ENCODE measurements at places on chromosomes 4 and X.

DNA sequence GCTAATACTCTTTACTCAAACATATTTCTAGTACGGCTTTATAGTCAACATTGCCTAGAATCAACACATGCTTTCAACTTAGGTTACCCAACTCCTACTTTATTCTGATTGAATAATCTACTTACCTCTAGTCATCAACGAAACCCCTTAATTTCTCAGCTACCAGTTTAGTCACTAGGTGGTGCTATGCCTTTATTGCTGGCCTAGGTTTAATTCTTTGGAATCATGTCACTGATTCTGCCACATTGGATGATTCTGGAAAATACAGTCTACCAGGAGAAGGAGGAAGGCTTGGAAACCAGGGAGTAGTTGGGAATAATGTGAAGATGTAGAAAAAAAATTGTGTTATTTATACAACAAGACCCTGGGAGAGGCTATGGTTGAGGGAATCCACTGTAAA lies 167.7 kb downstream of the DCAF12L2 start:
- DNase-seq = no peak

- DNase-seq = no peak
Measured at GRCh38 chr4:150056569-150056968, 21.7 kb upstream of the DCLK2 start.

DNA sequence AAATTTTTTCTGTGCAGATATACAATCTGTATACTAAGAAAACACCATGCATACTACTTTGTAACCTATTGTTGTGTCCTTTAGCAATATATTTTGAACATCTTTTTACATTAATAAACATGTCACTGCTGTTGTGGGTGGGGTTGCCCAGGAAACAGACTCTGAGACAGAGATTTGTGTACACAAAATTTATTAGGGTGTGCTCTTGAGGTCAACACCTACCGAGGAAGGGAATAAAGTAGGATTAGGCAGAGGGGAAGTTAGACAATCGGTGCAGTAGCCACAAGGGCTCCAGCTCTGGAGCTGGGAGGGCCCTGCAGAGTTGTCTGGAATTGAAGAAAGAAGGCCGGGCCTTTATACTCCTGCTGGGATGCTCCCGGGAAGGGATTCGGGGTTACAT lies 56.4 kb downstream of the CXorf58 start:
- DNase-seq = no peak

GRCh38 chrX:125439194-125439849 lies 119.7 kb downstream of the TEX13C start:
- DNase-seq = no peak

DNA sequence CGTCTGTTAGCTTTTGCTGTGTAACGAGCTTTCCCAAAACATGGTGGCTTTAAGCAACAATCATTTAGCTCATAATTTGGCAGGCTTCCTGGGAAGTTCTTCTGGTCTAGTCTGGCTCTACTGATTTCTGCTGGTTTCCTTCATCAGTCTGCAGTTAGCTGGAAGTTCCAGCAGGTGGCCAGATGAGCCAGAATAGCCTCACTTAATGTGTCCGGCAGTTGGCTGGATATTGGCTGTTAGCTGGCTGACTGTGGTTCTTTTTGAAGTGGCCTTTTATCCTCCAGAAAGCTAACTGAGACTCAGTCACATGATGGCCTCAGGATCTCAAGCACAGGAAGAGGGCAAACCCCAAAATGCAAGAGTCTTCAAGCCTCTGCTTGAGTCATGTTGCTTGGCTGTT lies 34.9 kb downstream of the FTHL17 start:
- no peak for DNase-seq

All from amniotic stem cell (primary cell).